ENCODE measurements at places on chromosomes 11 and 22.

GRCh38 chr11:13666708-13667107, 1.8 kb upstream of the FAR1 start:
- DNase-seq, result no peak

DNA sequence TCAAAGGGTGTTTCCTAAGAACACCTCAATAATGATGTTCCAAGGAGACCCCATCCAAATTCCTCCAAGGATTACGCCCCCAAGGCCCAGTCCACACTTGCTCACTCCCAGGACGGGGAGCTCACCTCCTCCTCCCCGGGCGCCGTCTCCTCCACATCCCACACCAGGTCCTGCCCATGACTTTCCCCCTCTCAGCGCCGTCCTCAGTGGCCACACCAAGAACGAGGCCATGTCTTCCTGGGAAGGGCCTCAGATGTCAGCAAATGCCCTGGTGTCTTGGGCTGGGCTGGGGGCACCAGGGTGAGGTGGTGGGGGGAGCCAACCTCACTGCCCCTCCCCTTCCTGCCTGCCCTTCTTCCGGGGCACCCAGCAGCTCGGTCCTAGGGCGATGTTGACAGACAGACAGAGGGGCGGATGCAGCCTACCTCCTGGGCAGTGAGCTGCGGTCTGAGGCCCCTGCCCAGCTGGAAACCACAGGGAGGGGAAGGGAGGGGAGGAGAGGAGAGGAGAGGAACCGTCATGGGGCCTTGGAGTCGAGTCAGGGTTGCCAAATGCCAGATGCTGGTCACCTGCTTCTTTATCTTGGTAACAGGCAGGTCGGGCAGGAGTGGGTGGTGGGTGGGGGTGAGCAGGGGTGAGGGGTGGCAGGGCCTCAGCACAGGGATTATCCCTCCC, at the start of the genes C11orf21 and TSPAN32:
C11orf21 (minus strand) TSS at position 288 of the 675 bp plus-strand sequence; CDS start at position 178, 110 bp downstream.
TSPAN32 (plus strand) TSS at position 383 of the 675 bp plus-strand sequence; CDS start at position 520, 137 bp downstream.
- peak; percentile 21 for DNase-seq

- peak; percentile 41 for DNase-seq
These were observed 139.6 kb upstream of the E2F8 start for GRCh38 chr11:19380375-19380774.

- no peak for DNase-seq
These were observed 76.4 kb downstream of the PRSS23 start for GRCh38 chr11:86876716-86877234.

DNA sequence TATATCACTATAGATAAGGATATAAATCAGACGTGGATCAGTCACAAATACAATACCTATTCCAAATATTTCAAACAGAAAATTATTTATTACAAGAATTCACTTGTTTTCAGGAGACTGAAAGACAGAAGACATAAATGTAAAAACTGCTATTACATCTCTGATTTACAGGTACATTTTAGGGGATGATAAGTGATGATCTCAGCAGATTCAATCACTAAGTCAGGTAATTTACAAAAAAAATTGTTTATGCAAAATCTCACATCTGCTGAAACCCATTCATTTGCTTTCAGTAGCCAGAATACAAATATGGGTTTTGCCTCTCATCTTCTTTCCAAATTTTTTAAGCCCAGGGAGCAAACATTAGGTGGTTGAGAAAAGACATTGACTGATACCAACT, 1648.4 kb upstream of the RAG2 start:
- DNase-seq, result no peak

DNA sequence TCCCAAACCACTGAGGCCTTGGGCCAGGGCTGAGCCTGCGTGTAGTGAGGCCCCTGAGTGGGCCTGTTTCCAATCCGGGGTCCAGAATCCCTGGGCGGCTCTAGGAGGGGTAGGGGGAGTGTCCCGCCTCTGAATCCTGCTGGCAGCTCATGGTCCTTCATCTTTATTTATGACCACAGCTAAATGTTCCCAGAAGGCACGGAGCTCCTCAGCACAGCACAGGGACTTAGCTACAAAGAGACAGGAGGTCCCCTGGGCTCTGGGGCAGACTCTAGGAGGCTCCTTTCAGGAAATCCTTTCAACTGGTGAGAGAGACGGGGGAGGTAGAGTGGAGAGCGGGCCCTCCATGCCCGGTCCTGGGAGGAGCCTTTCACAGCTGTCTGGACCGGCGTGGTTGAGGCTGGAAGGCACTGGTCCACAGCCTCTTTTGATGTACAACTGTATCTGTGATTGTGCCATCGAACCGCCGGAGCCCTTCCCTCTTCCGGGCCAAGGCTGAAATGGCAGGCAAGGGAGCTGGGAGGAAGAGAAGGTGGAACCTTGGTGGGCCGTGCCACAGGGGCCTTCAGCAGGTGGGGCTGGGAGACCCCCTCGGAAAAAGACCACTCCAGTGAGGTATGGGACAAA, 46.8 kb downstream of the SCUBE1 start:
- DNase-seq, result no peak

Data from left cardiac atrium (tissue), 4 donors.